Activated naive CD4-positive, alpha-beta T cell (primary cell): ENCODE measurements at places on chromosomes 6 and 20.

GRCh38 chr6:40541556-40542174 lies 45.5 kb downstream of the LRFN2 start:
- no peak for DNase-seq

GRCh38 chr6:22929311-22929985 lies 360.1 kb downstream of the HDGFL1 start:
- DNase-seq, result no peak

DNA sequence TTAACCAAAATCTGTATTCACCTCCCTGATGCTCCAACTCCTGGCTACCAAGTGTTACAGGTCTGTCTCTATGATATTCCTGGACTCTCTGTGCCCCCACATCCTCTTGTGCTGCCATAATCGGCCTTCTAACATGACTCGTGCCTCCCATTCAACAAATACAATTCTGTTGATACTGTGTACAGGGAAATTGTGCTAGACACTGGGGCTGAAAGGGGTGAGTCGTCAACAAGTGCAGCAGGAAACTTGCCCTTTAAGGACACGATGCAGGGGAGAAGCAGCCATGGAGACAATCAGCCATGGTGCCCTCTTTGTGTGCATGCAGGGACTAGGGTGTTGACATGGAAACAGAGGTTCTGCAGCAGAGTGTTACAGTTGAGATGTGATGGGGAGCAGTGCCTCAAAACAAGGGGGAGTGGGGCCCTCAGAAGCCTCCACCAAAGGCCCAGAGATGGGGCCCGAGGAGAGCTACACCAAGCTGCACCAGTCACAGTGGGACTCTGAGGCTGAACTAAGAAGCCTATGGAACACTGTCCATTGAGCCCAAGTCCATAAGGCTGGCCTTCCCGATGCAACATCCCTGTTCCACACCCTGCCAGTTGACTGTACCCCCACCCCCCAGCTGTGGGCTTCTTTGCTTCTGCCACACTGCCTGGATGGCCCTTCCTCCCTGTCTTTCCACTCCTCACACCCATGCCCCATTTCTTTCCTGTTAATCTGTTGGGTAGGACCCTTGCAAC lies 3.1 kb downstream of the PCED1A start:
- no peak for DNase-seq

DNA sequence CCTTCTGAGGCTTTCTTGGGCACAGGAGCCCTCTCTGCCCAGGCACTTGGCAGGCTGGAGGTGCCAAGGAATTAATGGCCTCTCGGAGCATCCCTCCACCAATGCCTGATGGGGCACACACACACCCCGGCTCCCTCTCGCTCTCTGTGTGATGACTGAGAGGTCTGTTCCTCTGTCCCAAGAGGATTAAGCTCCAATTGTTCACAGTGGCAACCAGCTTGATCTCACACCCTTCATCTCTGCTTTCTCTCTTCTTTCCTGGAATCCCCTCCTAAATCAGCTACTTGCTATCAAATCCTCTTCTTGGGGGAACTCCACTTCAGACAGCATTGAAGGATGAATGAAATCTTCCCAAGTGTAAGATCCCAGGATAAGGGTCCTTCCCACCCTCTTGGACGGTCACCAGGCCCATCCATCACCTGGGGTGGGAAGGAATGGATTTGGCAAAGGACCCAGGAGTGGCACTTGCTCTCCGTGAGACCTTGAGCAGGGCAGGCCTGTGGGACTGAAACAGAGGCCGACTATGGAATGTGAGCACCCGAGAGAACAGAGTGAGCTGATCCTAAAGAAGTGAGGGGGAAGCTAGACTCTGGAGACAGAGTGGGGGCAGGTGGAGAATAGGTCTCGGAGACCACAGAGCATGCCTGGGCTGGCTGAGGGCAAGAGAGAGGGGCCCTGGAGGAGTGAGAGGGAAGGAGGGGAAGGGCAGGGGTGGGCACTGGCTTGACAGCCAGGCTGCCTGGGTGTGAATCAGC lies 93.6 kb downstream of the GRM4 start:
- no peak for DNase-seq

DNA sequence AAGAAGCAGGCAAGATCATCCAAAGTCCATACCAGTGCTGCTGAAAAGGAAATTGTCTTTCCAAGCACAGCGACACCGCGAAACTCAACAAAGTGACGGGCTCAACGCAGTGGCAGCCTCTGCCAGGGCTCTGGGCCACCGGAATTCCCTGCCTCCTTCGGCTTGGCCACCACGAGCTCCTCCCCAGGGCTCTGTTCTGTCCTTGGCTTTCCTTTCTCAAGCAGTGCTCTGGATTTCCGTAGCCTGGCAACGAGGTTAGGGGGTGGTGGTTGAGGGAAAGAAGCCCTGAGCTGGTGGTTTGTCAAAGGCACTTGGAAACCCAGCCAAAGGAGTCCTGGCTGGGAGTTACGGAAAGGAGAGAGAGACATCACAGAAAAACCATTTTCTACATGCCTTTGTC lies 31.2 kb downstream of the PRR18 start:
- no peak for DNase-seq
